ENCODE measurements at places on chromosomes 7 and 10. TPM values are rescaled to one million over a fixed set of nuclear protein-coding genes. Genes with fewer than 3 reads are reported as not detected.

SPDYE9 gene
- total RNA-seq: not detected

TEX47 gene
- not detected for total RNA-seq

TAS2R39 gene
- not detected for total RNA-seq

CYP2C19 gene
- total RNA-seq: 23.1 TPM

OR2A7 gene
- total RNA-seq: 10.9 TPM

VAX1 gene
- total RNA-seq: not detected

FBH1 gene
- 169 TPM for total RNA-seq

NPTX2 gene
- 4.2 TPM for total RNA-seq

AHCYL2 gene
- 186 TPM for total RNA-seq

UNC5B gene
- total RNA-seq: 52.5 TPM

CXCL12 gene
- total RNA-seq: 18.5 TPM

NEURL1 gene
- 40.4 TPM for total RNA-seq

CTAGE8 gene
- 6.5 TPM for total RNA-seq

FKBP6 gene
- total RNA-seq: not detected

INSYN2A gene
- 0.27 TPM for total RNA-seq

SLC16A9 gene
- total RNA-seq: 1.5 TPM

C10orf62 gene
- total RNA-seq: not detected

KIAA1549 gene
- 1.6 TPM for total RNA-seq

ZNF503 gene
- 5.4 TPM for total RNA-seq

RPEL1 gene
- total RNA-seq: 0.88 TPM

ALOX5 gene
- 27.7 TPM for total RNA-seq

PAX2 gene
- total RNA-seq: not detected

TRPV5 gene
- not detected for total RNA-seq

ERV3-1 gene
- total RNA-seq: 7.4 TPM

C10orf67 gene
- not detected for total RNA-seq
